ENCODE measurements at places on chromosomes 3 and 15.

DNA sequence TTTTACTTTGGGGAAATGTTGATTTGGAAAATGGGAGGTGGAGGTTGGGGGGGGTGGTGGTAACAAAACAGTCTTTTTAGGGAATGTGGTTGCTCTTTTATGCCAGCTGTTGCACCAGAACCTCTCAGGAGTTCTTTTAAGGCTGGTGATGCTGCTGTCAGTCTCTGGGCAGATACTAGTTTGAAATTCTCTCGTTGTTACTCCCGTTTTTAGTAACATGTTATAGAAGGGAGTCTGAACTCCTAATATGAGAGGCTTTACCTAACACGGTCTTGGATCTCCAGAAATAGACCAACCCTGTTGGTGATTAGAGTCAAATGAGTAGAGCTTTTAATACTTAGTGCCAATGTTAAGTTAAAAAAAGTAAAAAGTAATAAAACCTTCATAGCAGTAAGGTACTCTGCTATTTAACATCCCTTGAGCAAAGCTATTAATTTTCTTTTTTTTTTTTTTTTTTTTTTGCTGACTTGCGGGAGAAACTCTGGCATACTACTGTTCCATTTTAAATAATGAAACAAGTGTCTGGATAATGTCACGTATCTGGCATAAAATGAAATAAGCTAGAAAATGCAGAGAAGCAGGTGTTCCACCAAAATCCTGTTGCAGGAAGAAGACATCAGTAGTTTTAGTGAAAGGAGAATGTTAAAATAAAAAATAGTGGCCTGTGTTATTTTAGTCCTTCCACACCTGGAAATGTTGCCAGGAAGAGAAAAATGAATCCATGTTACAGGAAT lies 156.7 kb downstream of the CACNA1D start:
- no peak for DNase-seq

DNA sequence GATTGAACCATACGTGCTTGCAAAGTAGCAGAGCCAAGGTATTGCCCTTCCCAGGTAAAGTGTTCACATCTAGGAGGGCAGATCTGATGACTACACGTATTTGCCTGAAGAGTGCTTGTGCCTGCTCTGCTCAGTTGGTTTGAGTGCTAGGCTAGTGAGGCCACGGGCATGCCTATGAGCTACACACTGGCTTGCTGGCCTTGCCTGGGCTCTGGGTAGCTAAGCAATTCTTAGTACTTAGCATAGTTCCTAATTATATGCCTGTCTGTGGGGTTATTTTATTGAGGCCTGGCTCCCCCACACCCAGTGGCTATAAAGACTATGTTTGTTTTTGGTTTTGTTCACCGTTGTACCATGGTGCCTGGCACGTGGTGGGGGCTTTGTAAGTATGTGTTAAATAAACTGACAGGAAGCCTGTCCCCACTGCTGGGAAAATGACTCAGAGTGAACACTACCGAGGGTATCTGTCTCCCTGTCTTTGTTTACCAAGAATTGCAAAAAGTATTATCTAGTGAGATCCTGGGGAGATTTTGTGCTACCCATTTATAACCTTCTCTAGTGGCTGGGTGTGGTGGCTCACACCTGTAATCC lies 72.1 kb upstream of the ETV5 start:
- DNase-seq: no peak

DNA sequence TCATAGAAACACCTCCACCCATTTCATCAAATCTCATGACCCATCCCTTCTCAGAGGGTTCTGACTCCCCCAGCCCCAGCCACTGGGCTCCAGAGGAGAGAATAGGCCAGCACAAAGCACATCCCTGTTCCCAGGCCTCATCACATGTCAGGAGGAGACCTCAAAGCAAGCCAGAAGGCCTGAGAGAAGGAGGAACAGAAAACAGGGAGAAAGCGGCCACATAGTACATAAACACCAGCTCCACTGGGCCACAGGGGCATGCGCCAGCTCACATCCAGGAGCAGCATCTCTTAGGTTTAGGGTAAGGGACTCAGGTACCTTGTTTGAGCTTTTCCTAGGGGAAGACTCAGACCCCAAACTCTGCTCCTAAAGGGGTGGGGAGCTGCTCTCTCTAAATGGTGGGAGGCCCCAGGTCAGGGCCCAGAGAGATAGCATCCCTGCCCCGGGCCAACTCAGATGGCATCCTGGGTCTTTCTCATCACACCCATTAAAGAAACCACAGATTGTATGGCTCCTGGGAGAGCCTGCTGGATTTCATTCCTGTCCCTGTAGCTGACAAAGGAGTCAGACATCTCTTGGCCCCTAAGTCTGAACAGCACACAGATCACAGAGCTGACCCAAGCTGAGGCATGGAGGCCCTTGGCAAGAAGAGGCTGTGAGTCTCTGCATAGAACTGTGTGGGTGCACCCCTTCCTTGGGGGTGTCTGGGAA lies 2.5 kb downstream of the SHF start:
- no peak for DNase-seq

DNA sequence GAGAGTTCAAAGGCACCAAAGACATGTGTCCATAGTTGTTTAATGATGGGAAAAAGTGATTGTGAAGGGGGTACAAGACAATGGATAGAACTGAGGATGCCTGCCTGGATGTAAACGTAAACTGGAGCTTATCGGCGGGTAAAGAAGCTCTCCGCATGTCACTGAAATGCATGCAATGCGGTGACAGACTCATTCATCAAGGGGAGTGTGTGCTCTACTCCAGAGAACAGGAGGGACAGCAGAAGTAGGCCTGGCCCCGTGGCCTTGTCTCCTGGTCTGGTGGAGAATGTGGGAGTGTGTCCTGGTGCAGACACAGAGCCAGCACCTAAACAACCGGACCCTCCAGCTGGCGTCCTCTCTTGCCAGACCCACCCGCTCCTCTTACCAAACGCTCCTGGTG lies 50.6 kb downstream of the TRPM1 start:
- no peak for DNase-seq

All from CD4-positive, alpha-beta T cell (primary cell).